Pons (tissue), 1 donor: ENCODE measurements at places on chromosomes 7 and 10.
A peak's percentile ranks its signal among the peaks of the same experiment; 100 is the strongest.

- no peak for DNase-seq
These were observed 7.1 kb upstream of the KLF6 start for GRCh38 chr10:3791974-3792633.

- DNase-seq = no peak
These were observed 165.8 kb upstream of the IMMP2L start for GRCh38 chr7:111727905-111728634.

DNA sequence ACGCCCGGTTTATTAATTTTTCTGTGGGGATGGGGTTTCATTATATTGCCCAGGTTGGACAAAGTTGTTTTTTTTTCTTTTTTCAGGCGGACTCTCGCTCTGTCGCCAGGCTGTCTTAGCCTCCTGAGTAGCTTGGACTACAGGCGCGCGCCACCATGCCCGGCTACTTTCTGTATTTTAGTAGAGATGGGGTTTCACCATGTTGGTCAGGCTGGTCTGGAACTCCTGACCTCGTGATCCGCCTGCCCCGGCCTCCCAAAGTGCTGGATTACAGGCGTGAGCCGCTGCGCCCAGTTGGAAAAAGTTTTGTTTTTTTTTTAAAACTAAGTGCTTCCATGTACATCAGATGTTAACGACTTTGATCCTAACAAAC lies 542 bp upstream of the ZNF394 start:
- no peak for DNase-seq

- DNase-seq = no peak
These were observed 49.6 kb upstream of the CAV2 start for GRCh38 chr7:116449950-116450349.

- DNase-seq = peak; percentile 30
These were observed 122.7 kb upstream of the PDSS1 start for GRCh38 chr10:26574783-26575182.

DNA sequence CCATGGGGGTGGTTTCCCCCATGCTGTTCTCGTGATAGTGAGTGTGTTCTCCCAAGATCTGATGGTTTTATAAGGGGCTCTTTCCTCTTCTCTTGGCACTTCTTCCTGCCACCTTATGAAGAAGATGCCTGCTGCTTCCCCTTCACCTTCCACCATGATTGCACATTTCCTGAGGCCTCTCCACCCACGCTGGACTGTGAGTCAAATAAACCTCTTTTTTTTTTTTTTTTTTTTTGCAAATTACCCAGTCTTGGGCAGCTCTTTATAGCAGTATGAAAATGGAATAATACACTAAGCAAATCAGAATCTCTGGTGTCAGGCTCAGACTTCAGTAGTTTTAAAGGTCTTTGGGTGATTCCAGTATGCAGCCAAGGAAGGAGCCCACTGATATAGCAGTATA lies 28.2 kb downstream of the TAS2R41 start:
- no peak for DNase-seq

DNA sequence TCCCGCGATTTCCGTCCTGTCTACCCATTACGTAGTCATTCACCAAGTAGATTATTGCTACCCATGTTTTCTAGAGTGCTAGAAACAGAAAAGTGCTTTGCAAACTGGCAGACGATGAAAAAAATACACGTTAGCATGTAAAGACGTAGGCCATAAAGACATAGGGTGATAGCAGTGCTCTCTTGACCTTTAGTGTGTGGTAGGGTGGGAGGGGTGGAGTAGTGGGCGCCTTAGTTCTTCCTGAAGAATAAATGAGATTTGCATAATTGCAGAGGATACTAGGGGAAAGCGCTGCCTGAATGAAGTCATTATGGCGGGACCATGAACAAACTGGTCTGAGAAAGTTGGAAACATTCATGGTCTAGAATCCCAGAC lies 948 bp downstream of the ZNF485 start:
- DNase-seq = no peak

GRCh38 chr10:65670087-65670486 lies 1255.7 kb upstream of the LRRTM3 start:
- no peak for DNase-seq

- DNase-seq = no peak
These were observed 180.2 kb upstream of the FZD8 start for GRCh38 chr10:35822316-35822715.

DNA sequence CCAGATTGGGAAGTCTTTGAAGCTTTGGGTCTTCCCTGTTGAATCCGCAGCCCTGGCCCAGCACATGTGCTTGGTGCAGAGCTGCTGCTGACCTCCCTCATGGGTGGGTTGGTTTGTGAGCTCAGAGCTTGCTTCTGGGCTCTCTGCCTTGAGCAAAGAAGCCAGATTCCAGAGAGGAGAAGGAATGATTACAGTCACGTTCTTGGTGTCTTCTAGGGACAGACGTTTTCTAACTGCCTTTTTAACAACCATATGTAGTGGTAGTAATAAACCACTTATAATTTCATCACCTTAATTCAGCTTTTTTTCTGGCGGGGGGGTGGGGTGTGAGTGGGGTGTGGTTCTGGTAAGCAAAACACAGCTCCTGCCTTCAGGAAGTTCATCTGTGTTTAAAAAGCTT lies 39.5 kb downstream of the LRMDA start:
- DNase-seq = no peak

GRCh38 chr10:13001041-13001886 lies at the start of gene CCDC3:
Gene CCDC3 (minus strand): TSS chr10:13001713. CDS start chr10:13001570, 143 bp downstream.
- no peak for DNase-seq

- peak; percentile 17 for DNase-seq
These were observed 28.6 kb upstream of the VCL start for GRCh38 chr10:73969224-73969841.

DNA sequence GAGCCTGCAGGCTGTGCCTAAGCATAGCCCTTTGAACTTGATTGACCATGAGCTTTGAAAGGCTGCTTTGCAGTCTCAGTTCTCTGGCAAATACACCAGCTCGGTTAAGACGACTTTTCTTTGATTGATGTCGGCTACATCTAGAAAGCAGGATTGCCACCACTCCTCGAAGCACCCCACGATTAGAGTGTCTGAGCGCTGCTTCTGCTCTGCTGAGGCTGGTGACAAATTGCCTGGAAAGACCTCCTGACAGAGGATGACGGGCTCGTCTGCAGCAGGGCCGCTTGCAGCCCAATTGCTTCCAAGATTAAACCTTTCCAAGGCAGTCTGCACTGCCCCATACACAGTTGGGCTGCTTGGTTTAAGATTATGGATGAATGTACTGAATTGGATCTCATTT lies 182.0 kb downstream of the CUX1 start:
- DNase-seq = no peak

DNA sequence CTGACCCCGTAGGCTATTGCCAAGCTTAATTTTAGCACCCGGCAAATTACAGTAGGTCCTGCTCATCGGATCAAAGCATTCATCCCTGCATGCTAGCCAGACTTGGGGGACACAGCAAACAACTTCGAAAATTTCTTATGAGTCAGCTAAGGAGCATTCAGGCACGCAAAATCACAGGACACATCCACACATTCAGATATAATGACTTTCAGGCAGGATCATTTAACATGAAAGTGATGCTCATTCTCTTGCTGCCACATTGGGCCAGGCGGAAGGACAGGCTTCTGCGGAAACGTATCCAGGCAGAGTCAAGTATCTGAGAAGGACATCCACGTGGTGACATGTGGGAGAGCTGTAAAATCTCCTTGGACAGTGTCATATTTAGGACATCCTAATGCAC lies 474.0 kb upstream of the NRP1 start:
- DNase-seq = no peak

DNA sequence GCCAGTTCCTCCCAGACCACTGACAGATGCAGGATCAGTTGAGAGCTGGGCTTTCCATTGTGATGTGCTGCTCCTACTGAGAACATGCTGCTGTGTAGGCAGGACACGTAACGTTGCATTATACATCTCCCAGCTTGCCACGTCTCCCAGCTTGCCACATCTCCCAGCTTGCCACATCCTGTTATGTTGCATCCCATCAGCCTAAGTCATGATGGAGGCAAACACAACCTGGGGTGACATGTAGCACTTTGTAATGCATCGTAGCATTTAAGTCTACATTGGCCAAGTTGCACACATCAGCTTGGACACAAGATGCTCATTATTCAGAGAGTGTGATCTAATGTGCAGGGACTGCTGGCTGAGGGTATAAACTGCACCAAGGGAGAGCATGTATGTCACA lies 73.3 kb upstream of the CHCHD3 start:
- no peak for DNase-seq

- no peak for DNase-seq
These were observed 645 bp downstream of the SLC26A4 start for GRCh38 chr7:107661081-107661864.

DNA sequence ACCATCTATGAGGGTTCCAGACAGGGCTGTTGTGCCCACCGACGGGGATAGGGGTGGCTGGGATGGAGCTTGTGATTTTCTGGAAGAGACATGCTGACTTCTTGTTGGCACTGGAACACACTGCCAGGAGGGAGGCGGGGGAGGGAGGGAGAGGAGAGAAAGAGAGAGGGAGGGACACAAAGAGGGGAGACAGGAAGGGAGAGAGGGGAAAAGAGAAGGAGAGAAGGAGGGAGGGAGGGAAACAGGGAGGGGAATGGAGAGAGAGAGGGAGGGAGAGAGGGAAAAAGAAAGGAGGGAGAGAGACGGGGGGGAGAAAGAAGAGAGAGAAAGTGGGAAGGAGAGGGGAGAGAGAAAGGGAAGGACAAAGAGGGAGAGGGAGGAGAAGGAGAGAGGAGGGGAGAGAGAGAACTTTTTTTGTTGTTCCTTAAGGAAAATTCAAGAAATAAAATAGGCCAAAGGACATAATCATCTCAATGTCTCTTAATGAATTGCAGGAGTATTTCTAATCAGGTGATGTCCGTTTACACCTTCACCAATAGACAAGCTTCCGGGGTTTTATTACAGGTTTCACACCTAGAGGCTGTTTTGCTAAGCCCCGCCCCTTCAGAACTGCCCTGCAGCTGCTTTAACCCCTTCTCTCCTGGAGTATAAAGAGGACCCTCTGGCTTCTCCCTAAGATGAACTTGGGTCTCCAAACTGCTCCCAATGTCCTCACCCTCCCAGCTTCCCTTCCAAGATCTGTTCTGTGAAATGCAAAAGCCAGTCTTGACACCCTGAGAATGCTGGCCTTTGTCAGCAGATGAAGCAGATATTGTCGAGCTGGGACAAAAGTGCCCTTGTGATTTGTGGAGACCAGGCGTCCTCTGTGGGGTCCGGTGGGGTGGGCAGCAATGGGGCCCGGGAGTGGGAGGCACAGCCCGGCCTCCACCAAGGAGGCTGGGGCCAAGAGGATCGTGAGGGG lies 82.0 kb upstream of the GTF2IRD1 start:
- peak; percentile 97 for DNase-seq

GRCh38 chr10:75261813-75262705 lies 26.3 kb upstream of the COMTD1 start:
- DNase-seq = no peak

DNA sequence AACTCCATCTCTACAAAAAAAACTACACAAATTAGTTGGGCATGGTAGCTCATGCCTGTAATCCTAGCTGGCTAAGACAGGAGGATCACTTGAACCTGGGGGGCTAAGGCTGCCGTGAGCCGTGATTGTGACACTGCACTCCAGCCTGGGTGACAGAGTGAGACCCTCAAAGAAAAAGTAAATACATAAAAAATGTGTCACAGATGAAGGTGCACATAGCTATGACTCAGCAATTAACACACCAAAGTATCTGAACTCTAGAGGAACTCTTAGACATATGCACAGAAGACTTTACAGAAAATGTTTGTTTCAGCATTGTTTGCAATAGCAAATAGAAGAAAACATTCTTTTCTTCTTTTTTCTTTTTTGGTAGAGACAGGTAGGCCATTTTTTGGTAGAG lies 8.3 kb downstream of the C10orf62 start:
- no peak for DNase-seq

GRCh38 chr10:14513123-14513522 lies 182.4 kb upstream of the FRMD4A start:
- DNase-seq = no peak

DNA sequence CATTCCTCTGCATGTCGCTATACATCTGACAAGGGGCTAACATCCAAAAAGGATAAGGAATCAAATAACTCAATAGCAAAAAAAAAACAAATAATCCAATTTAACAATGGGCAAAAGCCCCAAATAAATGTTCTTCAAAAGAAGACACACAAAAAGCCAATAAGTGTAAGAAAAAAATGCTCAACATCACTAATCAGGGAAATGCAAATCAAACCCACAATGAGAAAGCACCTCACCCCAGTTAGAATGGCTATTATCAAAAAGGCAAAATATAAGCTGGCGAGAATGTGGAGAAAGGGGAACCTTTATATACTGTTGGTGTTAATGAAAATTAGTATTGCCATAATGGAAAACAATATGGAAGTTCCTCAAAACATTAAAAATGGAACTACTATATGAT lies 14.3 kb downstream of the ARHGAP12 start:
- no peak for DNase-seq

DNA sequence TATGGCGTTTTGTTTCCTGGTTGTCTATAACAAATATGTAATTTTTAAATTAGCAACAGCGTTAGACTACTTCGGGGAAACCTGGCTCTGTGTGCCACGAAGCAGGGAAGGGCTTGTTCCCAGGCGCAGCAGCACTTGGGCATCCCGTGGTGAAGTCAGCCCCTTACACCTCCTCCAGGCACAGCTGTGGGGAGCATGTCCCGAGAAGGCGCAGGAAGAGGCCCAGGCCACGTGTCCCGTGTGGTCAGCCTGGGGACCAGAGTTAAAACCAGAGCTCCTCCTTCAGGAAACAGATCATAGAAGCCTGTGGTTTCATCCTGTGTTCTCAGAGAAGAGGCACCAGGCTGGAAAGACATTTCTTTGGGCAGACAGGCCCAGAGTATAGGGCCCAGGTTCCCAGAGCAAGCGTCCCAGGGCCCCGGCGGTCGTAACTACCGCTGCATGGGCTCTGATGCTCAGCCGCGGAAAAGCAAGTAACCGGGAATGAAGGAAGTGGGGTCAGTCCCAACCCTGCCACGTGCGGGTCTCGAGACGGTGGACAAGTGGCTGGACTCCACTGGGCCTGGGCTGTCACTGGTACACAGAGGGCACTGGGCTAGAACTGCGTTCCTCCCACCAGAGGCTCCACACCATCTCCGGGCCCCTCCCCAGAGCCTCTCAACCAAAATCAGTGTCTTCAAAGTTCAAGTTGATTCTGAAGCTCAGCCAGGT lies 7.1 kb downstream of the NUDT1 start:
- DNase-seq = peak; percentile 73

DNA sequence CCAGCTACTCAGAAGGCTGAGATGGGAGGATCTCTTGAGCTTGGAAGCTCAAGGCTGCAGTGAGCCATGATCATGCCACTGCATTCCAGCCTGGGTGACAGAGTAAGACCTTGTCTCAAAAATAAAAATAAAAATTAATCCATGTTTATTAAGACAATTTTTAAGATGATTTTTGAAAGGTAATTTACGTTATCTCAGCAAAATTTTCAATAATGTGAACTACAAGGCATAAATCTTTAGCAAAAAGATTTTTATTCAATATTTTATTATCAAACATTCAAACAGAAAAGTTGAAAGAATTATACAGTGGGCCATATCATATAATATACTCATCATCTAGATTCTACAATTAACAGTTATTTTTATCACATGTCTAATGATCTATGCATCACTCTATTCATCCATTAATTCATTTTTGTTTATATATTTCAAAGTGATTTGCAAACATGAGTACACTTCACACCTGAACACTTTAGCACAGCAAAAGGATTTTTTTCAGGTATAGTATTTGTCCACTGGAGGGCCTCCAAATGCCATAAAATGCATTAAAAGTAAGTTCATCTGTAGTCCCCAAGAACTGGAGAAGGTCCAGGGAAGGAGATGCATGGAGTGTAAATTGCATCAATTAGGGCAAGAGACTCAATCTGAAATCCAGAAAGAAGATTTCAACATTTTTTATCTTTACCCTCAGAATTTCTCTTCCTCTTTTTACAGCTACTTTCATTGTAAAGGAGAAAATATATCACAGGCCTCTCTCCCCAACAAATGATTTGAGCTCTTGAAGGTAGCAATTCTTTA lies 38.6 kb upstream of the RSBN1L start:
- peak; percentile 72 for DNase-seq
